ACHN (cell line): ENCODE measurements at places on chromosomes 7 and 10.

DNA sequence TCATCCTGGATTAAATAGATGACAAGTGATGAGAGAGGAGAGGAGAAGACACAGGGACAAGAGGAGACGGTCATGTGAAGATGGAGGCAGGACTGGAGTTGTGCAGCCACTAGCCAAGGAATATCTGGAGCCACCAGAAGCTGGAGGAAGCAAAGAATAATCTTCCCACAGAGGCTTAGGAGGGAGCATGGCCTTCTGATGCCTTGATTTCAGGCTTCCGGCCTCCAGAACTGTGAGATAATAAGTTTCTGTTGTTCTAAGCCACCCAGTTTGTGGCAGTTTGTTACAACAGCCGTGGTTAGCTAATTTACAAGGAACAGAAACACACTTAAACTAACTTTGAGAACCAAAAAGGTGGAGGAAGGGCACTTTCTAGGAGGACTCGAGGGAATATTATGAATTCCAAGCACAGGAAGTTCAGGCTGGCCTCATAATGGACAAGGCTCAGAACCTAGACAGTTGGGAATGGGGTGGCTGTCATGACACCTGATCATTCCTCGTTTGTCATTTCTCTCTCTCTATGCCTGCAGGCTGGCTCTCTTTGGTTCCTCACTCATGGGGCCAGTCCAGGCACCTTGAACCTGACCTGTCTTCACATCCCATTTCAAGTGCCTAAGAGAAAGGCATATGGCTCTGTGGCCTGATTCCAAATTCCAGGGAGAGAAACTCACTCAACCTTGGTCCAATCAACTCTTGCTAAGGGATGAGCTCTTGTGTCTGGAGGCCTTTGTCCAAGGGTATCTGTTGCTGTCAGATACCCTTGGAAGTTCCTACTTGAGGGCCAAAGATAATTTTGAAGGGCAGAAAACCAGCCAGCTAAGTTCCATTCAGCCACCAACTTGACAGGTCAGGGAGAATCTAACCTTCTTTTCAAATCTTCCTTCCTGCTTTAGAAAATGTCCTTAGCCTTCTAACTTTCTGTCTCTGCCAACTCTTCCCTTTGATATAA is 33.5 kb upstream of the PDZD8 start:
- no peak for DNase-seq

- no peak for DNase-seq
These were observed 72.4 kb upstream of the LOXL4 start for GRCh38 chr10:98340261-98340939.

- no peak for DNase-seq
These were observed 11.5 kb downstream of the SDK1 start for GRCh38 chr7:3312583-3312982.

- DNase-seq = no peak
These were observed 81.8 kb downstream of the PTPRZ1 start for GRCh38 chr7:121954803-121955202.

- no peak for DNase-seq
These were observed 3.8 kb downstream of the VPS41 start for GRCh38 chr7:38905056-38905759.
